Activated CD8-positive, alpha-beta T cell treated with anti-CD3 and anti-CD28 coated beads, Interleukin-2, amount 10 ng/mL, durations not matched to agents 7 days and 5 days (primary cell): ENCODE measurements at places on chromosomes 13 and 19.

DNA sequence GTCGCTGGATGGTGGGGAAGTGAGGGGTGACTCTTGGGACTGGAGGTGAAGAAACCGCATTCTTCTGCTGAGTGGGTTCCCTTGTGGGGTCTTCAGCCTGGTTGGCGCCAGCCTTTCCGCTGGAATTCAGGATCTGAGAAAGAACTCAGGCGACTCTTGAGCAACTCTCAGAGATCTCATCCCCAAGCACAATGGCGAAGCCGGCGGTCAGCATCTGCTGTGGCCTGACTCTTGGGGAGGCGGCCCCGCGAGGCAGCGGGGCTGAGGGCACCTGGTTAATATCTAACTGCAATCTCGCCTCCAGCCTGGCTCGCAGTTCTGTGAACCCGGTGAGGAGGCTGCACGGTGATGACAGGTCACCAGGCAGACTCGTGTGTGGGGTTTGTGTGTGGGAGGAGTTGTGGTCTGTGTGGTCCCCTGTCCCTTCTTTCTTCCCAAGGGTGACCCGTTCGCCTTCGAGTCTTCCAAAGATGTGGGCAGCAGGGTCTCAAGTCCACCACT is 883 bp downstream of the ZNF441 start:
- DNase-seq, result peak; percentile 40

- DNase-seq, result no peak
These were observed 94.6 kb downstream of the TSHZ3 start for GRCh38 chr19:31254611-31255010.

DNA sequence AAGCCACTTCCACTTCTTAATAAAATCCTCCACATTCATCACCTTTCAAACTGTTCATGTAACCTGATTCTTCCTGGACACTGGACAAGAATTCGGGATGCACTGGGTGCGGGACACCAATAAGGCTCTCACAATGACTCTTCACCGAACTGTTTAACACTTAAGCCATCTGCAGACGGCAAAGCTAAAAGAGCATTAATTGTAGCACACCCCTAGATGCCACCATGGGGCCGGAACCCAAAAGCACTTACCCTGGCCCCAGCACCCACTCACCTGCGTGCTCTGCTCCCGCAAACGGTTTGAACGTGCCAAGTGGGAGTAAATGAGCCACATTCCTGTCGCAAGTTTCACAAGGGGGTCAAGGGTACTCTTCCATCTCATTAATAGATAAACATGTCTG is 254.3 kb upstream of the PRR20A start:
- no peak for DNase-seq

DNA sequence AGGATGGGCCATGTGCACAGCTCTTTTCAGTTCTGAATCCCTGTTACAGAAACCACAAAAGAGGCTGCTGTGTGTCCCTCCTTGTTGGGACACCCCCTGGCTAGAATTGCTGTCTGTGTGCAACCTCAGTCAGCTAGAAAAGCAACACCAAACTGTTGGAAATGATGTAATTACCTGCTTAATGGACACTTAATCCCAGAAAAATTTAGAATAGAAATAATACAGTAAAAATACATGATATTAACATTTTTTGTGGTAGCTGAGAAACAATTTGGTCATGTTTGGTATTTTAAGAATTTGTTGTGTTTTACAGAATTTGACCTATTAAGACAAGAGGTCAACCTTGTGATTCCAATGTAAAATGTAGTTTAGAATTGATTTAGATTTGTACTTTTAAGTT is 46.8 kb downstream of the FAM124A start:
- DNase-seq, result no peak

DNA sequence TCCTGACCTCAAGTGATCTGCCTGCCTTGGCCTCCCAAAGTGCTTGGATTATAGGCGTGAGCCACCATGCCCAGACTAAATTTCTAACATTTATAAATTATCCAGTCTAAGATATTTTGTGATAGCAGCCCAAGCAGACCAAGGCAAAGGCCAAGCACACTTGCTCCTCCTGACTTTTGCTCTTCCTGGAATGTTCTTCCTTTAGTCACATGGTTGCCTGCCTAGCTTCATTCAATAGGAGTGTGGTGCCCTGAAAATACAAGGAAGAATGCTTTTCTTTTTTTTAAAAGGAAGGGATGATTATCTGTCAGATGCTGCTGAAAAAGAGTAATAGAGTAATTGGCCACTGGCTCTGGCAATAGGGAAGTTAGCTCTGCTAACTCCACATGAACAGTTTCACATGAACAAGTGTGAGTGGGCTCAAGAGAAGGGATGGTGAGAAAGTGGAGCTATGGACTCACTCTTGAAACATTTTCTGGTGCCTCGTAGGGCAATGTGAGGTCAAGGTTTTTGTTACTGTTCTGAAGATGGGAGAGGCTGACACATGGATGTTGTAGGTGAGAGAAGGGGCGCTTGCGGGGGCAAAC is 47.1 kb downstream of the USPL1 start:
- DNase-seq, result no peak

- DNase-seq, result no peak
These were observed 1.5 kb upstream of the CDX2 start for GRCh38 chr13:27970382-27971235.

DNA sequence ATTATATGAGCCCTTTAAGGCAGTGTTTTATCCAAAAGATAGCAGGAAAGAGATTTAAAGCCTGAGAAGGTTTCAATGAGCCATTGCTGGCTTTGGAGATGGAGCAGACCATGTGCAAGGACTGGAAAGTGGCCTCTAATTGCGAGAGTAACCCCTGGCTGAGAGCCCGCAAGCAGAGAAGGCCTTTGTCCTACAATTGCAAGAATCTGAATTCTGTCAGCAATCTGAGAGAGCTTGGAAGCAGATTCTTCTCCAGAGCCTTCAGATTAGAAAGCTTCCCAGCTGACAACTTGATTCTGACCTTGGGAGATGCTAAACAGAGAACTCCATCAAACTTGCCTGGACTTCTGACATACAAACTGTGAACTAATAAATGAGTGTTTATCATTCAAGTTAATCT is 528.7 kb upstream of the KLF12 start:
- no peak for DNase-seq

DNA sequence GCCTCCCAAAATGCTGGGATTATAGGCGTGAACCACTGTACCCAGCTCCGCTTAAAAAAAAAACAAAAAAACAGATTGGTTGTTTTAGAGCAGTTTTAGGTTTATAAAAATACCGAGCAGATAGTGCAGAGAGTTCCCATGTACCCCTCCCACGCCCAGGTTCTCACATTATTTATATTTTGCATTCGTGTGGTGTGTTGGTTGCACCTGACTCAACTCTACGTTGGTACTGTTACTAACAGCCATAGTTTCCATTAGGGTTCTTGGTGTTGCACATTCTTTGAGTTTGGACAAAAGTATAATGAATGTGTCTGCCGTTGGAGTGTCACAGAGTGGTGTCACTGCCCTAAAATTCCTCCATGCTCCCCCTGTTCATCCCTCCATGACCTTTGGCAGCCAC is 29.1 kb downstream of the MYO9B start:
- DNase-seq, result no peak

GRCh38 chr19:48455908-48456562 is 661 bp downstream of the KCNJ14 start:
- DNase-seq, result no peak

GRCh38 chr19:58392945-58393724 is 2.3 kb upstream of the RNF225 start:
- no peak for DNase-seq

DNA sequence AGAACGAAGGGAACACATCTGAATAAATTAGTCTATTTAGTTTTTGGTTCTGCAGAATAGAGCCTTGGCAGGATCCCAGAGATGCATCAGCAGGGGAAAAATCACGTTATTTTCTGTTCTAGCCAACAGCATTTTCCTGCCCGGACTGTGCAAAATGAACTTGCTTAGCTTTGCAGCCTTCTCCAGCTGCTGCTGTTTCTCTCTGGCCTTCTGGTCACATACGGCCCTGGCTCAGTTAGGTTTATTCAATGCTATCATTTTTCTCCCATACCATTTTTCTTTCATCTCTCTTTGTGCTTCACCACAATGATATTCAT is 110.4 kb upstream of the KL start:
- no peak for DNase-seq

DNA sequence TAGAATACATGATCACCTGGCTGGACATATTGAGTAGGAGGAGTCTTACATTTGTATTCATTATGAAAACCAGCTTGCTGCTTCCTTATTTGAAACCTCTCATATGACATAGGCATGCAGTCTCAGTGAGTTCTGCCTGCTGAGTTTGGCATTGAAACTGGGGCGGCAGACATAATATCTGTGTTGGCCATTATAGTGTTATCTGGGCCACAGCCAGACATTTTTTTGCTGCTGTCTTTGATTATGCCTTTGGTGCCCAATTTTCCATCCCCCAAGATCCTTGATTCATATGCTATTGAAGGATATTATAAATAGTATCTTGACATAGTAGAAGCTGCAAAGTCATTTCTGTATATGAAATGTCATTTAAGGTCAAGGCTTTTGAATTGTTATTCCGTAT is 15.8 kb downstream of the FREM2 start:
- no peak for DNase-seq

GRCh38 chr19:41694196-41694595 is 6.1 kb upstream of the CEACAM7 start:
- DNase-seq, result no peak

- DNase-seq, result peak; percentile 53
These were observed 698 bp downstream of the BLOC1S3 start for GRCh38 chr19:45179072-45179891.

DNA sequence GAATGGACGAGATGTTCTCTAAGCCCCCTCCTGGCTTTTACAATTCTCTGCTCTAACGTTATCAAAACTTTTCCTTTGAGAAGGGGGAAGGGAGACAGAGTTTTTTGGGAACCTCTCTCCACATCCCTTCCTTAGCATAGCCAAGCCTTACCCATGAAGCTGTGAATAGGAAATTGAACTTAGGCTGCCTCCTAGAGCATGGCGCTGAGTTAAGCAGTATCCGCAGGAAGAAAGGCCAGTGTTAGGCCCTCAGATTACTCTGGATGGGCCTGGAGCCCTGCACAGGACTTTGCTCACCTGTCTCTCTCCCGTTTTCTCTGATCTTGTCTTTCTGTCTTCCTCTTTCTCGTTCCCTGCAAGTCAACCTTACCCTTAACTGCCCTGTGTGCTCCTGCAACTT is 39.6 kb downstream of the CYP2B6 start:
- DNase-seq, result no peak

- no peak for DNase-seq
These were observed 47.8 kb upstream of the VSTM2B start for GRCh38 chr19:29477831-29478577.

DNA sequence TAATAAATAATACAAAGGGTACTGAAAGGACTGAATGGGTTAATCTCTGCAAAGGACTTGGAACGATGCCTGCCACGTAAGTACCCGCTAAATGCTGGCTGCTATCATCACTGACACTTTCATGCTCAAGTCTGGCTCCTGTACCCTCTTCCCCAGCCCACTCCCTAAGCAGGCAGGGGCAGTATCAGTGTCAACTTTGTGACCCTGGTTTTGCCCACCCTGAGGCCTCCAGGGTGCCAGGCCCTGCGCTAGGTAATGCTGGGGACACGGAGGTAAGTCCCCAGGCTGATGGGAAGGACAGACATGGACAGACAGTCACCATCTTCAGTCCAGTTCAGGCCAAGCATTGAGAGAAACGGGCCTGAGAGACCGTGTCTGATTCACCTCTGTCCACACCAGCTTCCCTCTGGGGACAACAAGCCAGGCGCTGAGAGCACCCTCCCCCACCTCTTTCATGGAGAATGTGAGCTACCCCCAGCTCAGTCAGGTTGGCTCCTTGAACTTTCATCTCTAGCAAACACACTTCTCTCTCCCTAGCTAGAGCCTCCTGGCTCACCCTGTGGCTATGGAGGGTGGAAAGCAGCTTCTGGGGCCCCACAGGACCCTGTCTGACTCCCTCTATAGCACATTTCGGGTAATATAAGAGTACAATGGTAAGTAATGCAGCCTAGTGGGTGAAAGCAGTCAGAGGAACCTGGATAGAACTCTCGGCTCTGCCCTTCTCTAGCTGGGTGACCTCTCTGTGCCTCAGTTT is 800 bp downstream of the ETFB start:
- DNase-seq, result peak; percentile 44

DNA sequence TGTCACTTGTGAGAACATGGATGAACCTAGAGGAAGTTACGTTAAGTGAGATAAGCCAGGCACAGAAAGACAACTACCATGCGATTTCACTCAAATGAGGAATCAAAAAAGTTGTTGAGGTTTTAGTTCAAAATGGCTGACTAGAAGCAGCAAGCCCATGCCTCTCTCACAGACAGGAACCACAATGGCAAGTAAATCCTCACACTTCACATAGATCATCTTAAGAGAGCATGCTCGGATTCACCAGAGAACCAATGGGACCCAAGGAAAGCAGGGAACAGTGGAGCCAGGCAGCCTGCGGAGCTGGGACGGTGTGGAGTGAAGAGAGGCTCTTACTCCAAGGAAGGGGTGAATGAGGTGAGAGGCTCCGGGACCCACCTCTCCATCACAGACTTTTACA is 581.0 kb downstream of the UQCRFS1 start:
- DNase-seq, result no peak

DNA sequence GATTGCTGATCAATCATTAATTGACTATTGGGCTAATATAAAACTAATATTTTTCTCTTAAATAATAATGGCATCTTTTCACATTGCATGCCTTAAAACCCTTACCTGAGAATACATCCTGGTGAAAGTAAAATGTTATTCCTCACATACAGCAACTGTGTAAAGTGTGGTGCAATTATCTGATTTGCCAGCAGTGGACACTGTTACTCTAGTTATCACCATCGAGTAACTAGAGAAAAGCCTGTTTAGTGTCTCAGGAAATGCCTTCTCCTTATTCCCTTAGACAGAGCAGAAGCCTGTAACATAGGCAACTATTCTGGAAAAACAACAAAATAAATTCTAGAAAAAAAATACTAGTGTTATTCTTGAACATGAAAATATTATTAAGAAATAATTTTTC is 459.8 kb downstream of the FGF14 start:
- no peak for DNase-seq

DNA sequence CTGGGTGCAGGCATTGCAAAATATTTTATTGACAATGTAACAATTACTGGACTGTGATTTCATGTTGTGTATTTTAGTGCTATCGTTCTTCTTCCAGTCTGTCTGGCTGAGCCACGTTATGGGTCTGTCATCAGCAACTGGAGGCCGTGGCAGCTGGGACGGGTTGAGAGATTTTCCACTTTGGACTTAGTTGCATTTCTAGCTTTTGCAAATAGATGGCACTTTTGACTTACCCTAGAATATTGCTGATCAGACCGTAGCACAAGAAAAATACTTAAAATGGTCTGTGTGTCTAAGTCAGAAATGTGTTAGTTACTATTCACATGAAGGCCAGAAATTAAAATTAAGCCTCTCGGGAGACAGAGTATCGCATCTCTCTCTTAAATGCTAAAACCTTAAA is 211.1 kb downstream of the TEX29 start:
- no peak for DNase-seq
